ENCODE measurements at places on chromosomes 16 and 17.
A peak's percentile ranks its signal among the peaks of the same experiment; 100 is the strongest.

DNA sequence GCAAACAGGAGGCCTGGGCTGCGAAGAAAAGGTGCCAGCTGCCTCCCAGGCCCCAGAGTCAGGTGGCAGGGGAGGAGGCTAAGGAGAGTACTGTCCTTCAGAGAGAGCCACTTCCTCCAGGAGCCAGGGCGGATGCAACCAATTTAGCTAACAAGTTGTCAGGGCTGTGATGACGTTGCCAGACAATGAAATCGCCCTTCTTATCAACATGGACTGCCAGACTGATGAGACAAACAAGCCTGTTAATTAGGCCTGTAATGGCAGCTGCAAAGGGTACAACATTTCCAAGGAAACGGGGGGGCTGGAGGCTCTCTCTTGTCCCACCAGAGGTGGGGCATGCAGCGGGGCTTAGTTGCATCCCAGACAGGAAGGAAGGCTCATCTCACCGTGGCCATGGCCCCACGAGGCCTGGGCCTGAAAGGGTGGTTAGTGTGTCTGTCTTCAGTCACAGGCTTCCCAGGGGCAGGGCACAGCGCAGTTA is 111.8 kb downstream of the SDK2 start:
- DNase-seq: no peak

GRCh38 chr16:20334396-20334795 is 7.1 kb upstream of the GP2 start:
- DNase-seq: no peak

- DNase-seq: no peak
Observed at GRCh38 chr17:79231766-79232287, 157.2 kb downstream of the ENGASE start.

DNA sequence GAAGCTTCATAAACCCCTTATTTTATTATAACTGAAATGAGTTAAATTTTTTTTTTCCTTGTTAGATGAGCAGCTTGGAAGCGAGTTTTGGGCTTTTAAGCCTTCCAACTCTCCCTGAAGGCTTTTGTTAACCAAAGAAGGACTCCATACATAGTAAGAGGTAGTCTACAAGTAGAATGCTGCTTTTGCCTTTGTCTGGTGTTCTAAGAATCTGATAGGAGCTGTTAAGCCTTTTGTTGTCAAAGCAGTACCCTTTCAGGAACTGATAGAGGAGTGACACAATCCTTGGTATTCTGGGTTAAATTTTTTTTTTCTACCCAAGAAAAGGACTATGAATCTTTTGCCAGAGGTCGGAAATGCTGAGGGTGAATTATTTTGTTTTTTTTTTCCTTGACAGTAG is 26.1 kb downstream of the MAP2K4 start:
- no peak for DNase-seq

DNA sequence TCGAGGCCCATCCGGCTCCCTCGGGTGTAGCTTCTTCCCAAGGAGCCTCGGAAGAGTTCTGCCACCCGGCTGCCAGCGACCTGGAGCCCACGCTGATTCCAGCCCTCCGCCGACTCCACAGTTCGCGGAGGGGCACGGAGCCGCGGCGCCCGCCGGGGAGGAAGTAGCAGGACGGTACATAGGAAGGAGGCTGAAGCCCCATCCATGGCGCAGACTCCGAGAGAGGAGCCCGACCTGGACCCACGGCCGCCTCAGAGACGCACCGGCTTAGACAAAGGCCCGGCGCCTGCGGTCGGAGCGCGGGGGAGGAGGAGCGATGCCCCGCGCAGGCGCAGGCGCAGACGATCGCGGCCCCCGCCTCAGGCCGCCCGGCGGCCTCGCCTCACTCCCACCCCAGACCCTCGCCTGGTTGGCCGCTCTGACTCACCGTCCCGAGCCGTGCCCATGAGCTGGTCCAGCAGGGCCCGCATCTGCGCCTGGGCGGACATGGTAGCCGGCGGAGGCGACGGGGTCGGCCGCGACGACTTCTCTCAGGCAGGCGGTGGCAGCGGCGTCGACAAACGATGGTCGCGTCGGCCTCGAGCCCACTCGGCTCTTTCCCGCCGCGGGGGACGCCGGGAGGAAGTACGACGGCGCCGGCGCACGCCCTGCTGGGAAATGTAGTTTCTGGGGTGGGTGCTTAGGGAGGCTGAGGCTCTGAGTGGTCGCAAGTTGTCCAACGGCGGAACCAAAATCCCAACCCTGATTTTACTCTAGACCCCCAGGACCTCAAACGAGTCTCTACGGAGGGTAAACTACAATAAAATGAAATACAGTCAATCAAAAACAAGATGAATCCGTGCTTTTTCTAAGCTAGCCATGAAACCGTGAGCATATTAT is at the start of gene LUC7L:
TSS of gene LUC7L (minus strand) at position 598 of the 879 bp plus-strand sequence. CDS start at position 488, 110 bp downstream.
- DNase-seq: peak; percentile 86

DNA sequence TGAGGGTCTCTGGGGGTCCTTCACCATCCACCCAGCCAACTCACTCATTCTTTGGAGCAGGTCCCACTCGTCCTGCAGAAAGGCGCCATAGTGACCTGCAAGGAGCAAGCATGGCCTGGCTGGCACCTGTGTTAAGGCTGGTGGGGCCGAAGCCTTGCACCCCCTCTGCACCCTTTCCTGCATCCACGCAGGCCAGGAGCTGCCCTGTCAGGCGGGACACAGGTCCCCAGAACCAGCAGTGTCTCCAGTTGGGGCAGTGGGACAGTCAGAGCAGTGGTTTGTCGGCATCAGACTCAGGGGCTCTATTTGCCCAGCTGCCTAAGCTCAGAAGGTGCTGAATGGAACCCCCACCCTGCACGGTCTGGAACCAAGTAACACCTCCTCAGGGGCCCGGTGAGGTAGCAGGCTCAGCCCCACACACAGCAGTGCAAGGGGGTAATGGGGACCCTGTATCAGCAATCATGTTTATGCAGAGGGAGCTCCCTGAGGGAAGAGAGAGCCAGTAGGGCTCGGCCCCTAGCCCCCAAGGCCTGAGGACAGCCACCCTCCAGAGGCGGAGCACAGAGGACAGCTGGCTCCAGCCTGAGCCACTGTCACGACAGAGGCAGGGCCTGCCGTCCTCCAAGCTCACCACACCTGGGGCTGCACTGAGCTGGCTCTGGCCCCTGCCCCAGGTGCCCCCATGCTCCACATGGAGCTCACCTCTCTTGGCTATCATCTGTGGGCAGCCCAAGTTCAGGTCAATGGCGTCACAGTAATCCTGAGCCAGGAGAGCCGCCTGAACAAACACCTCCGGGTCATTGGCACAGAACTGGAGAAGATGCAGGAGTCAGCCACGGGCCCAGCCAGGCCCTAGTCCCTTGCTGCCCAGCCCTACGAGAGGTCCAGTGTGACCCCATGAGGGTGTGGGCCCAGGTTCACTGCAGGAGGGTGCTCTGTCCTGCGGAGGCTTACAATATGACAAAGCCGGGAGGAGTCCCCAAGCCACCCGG is 1.9 kb downstream of the DUS1L start:
- no peak for DNase-seq
